ENCODE measurements at places on chromosomes 6 and 20.

DNA sequence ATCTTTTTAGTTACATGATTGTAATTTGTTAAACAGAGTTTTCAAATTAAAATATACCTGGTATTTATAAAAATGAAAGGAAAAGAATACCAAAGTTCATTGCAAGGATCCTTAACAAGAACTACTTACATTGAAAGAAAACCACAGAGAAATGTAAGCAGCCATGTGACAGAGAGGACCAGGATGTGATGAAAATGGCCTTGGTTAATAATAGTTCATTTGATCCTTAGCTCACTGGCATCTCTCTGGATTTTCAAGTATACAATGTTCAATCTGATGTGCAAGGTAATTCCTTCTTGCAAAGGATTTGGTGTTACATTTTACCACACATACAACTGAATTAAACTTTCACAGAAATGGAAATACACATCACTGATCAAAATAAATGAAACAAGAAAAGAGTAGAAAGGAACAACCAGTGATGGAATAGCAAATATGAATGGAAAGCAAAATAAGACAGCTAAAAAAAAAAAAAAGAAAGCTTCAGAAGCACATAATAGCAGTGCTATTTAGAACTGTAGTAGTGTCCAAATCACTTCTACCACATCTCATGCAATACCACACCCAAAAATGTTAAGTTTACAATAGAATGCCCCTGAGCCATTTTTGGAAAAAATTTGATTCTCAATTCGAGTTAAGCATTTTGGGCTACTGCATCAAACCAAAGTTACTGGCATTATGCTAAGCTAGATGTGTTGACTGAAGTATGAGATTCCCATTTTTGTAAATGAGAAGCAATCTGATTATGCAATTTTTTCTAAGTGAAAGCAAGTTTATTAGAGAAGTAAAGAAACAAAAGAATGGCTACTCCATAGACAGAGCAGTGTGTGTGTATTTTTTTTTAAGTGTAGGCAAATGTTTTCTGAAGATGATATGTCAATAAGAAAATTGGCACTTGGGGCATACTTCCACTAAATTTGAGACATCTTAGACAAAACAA lies 22.6 kb upstream of the HLA-A start:
- no peak for DNase-seq

DNA sequence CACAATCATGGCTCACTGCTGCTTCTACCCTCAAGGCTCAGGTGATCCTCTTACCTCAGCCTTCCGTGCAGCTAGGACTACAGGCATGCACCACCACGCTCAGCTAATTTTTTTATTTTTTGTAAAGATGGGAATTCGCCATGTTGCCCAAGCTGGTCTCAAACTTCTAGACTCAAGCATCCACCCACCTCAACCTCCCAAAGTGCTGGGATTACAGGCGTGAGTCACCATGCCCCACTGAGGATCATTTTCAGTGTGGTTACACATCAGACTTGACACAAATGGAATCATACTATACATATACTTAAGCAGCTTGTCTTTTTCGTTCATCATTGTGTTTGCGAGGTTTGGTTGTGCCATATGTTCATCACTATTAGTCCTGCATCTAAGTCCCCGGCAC lies 26.6 kb downstream of the ZC3H12D start:
- DNase-seq = no peak

- DNase-seq = no peak
These were observed 912.2 kb upstream of the ADGRB3 start for GRCh38 chr6:67722861-67723261.

DNA sequence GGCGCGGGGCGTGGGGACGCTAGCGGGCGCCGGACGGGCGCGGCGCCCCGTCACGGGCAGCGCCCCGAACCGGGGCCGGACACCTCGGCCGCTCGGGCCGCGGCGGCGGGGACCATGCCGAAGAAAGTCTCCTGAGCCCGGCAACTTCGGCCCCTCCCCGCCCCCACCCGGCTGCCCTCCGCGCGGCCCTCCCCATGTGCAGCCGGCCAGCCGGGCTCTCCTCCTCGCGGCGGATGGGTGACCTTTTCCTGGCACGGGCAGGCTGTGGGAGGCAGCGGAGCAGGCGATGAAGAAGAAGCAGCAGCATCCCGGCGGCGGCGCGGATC lies 278 bp downstream of the UST start:
- DNase-seq = no peak

DNA sequence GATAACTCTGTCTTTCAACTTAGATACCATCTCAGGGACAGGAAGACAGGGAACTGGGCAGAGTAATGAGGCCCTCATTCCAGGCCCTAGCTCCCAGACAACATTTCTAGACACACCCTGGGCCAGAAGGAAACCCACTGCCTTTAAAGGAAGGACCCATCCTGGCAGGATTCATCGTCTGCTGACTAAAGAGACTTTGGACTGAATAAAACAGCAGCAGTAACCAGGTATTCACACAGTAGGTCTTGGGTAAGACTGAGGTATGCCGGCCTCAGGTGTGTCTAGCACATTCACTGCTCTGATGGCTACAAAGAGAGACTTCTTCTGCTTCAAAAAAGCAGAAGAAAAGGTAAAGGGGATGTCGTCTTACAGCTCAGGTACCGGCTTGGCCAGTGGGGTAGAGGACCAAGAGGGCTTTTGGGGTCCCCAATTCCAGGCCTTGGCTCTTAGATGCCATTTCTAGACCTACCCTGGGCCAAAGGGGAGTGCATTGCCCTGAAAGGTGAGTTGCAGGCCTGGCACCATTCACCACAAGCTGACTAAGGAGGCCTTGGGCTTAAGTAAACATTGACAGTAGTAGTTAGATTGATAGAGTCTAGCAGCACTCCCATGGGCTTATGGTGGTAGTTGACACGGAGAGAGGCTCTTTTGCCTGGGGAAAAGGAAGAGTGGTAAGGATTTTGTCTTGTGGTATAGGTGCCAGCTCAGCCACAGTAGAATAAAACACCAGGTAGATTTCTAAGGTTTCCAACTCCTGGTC lies 13.4 kb downstream of the SNX14 start:
- DNase-seq = no peak

GRCh38 chr20:54133434-54134427 lies 40.1 kb downstream of the CYP24A1 start:
- DNase-seq = no peak

DNA sequence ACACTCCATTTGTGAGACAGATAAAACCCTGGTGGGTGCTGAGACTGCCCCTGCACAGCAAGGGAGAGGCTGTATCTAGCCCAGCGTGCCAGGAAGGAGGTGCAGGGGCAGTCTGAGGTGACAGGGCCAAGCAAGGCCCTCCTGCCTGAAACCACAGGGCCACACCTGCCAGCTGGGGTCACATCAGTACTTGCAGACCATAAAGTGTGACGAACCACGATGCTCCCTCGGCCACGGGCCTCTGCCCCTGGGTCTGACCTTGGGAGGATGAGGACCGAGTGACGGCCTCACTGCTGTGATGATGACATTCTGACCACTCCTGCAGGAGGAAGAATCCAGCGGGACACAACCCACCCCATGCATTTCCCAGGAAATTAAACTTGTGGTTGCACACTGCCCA lies 75.1 kb downstream of the NINL start:
- DNase-seq = no peak

DNA sequence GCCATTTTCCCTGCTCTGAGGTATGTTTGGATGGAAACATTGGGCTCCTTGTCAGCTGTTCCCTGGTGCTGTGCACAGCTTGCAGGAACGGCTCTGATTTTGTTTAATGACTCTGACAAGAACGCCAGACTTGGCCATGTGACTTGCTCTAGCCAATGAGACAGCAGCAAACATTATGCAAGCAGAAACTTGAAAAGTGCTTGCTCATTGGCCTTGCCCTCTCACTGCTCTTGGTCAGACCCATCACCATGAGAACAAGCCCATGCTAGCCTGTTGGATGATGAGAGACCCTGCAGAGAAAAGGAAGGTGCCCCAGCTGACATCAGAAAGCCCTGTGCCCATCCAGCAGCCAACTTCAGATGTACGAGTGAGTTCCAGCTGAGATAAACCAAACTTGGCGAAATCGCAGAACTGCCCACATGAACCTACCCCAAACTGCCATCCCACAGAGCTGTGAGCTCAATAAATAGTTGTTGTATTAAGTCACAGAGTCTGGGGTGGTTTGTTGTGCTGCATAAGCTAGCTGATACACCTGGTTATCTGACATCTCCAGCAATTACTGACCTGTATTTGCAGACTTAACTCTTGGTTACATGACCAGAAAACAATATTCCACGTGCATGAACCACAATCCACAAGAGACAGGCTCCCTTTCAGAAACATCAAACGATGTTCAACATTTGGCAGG lies 96.9 kb downstream of the JPH2 start:
- DNase-seq = no peak

DNA sequence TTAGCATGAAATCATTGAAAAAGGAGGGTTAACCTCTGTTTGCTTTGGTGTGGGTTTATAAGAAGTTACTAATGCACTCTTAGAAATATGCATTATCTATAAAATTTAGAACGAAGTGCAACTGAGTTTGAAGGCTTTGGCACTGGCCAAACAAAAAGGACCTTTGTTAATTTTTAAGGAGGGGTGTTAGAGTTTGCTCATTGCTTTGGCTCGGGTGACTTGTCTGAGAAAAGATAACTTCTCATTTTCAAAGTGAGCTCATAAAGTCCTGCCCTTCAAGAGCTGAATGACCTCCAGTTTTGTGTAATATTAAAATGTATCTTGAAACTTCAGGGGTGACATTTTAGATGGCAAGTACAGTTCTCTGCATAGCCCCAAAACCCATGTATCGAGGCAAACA lies 25.9 kb downstream of the NEDD9 start:
- no peak for DNase-seq

GRCh38 chr6:53866226-53866625 lies 71.4 kb downstream of the LRRC1 start:
- no peak for DNase-seq

- DNase-seq = no peak
These were observed 124.5 kb upstream of the SAMD5 start for GRCh38 chr6:147384029-147384428.

- no peak for DNase-seq
These were observed 196.2 kb downstream of the TBC1D7 start for GRCh38 chr6:13131935-13132661.

GRCh38 chr6:6284221-6284966 lies 36.1 kb downstream of the F13A1 start:
- DNase-seq = no peak

DNA sequence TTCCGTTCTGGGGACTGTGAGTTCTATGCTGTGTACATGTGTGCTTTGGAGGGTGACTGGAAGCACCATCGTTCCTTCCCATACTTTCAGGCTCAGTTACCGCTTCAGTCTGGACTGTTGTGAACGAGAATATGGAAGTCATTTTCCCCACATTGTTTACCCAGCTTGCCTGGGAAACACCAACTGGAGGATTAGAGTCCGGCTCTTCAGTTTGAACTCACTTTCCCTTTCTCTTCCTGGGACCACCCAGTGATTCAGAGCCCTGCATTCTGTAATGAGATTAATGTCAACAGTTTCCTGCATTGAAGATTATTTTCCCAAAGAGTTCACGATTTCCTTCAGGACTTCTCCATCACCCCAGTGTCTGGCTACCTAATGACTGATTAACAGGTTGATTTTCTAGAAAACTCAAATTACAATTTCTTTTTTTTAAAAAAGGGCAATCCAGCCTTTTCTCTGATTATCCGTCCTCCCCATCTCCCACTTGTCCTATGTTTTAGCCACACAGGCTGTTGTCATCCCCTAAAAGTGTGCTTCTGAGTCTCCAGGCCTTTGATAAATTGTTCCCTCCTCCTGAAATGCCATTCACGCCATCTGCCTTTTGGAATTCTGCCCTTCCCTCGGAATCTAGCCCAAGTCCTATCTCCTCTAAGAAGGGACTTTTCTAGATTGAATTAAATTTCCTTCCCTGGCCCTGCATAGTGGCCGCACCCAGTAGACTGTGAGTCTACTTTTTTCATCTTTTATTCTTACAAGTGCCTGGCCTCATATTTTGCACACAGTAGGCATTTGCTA lies 3.3 kb upstream of the TAGAP start:
- no peak for DNase-seq

DNA sequence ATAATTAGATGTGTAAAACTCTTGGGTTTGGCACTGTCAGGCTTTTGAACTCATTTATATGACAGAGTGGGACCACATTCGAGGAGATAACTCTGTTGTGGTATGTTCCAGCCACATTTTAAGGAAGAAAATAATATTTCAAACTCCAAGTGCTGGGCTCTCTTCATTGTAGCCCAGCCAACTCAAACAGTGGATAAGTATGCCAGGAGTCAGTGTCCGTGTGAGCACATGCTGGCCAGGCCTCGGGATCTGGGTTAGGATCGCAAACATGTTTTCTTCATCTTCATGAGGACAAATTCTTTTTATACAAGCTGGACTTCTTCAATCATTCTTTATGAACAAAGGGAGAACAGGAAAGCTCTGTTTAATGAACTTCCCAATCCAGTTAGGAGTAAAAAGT lies 497.5 kb downstream of the MAFB start:
- DNase-seq = no peak

- no peak for DNase-seq
These were observed 55.6 kb upstream of the ZMYND8 start for GRCh38 chr20:47412083-47412482.

GRCh38 chr6:113068570-113068969 lies 721.4 kb downstream of the RFPL4B start:
- DNase-seq = no peak

GRCh38 chr20:17634661-17635331 lies 47.2 kb downstream of the RRBP1 start:
- no peak for DNase-seq

DNA sequence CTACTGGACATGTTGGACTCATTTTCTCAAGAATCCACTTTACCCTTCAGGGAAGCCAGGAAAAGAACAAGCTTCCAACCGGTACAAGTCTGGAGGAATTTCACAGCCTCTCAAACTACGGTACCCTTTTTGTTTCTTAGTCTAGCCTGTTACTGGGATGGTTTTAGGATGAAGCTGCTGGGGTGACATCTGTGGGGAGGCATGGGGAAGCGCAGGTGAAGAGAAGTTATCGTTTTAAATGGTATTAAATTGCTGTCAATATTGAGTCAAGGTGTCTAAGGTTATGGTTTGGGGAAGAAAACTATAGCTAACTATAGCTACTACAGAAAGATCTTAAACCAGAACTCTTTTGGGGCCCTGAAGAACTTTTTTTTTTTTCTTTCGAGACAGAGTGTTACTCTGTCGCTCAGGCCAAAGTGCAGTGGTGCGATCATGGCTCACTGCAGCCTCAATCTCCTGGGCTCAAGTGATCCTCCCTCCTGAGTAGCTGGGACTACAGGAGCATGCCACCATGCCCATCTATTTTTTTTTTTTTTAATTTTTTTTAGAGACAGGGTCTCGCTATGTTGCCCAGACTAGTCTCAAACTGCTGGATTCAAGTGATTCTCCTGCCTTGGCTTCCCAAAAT lies 128.7 kb downstream of the RIN2 start:
- no peak for DNase-seq

DNA sequence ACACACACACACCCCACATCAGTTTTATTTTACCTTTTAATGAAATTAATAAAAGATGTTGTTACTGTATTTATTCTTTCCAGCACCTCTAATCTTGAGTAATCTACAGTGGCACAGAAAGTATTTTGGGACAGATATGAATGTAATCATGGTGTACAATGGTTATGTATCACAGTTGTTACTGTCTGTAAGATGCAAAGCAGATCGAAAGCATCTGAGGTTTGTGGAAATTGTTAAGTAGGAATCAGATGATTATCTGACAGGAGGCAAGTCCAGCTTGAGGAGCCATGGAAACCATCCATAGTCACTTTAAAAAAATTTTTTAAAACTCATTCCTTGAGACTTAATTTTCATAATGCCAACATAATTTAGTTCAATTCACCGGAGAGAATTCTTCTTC lies 636.3 kb upstream of the MARCKS start:
- no peak for DNase-seq
